ENCODE measurements at places on chromosomes 1 and 21. TPM values are rescaled to one million over a fixed set of nuclear protein-coding genes. Genes with fewer than 3 reads are reported as not detected.

- DNase-seq = no peak
Observed at GRCh38 chr1:54403808-54404261, 2.4 kb downstream of the SSBP3 start.

OR2AK2 gene
- not detected for total RNA-seq

- no peak for DNase-seq
Observed at GRCh38 chr1:230195199-230195598, 128.2 kb downstream of the GALNT2 start.

GRCh38 chr1:240310226-240310925, 218.7 kb downstream of the FMN2 start:
- DNase-seq = no peak

DNA sequence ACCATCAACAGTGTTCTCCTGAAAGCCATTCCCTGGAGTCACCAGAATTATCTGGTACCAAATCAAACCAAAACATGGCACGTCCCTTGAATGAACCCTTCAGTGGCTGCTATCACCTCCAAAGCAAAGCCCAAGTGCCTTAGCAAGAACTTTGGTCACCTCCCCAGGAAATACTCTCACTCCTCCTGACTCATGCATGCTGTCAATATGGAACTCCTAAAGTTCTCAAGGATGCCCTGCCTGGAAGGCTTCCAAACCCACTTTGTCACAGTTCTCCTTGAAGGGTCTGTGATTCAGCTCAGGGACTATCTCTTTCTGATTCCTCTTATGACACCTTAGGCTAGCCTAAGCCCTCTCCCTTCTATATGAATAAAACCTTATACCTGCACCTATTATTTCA, 146.1 kb upstream of the RUNX1 start:
- no peak for DNase-seq

DNA sequence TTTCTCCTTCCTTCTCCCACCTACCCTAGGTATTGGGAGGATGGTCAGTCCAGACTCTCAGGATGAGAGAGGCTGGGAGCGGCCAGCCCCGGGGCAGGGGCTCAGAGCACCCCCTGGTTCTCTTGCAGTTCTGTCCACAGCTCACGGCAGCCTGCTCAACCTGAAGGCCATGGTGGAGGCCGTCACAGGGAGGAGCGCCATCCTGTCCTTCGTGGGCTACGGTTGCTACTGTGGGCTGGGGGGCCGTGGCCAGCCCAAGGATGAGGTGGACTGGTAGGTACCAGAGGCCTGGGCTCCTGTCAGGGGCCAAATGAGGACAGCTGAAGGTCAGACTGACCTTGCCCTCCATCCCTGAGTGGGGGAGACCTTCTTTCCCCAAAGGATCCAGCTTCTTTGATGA, 4.2 kb downstream of the PLA2G2F start:
- no peak for DNase-seq

GRCh38 chr1:229186373-229187056, 84.4 kb upstream of the RAB4A start:
- no peak for DNase-seq

- no peak for DNase-seq
Observed at GRCh38 chr1:85697895-85698294, 10.3 kb downstream of the ZNHIT6 start.

DNA sequence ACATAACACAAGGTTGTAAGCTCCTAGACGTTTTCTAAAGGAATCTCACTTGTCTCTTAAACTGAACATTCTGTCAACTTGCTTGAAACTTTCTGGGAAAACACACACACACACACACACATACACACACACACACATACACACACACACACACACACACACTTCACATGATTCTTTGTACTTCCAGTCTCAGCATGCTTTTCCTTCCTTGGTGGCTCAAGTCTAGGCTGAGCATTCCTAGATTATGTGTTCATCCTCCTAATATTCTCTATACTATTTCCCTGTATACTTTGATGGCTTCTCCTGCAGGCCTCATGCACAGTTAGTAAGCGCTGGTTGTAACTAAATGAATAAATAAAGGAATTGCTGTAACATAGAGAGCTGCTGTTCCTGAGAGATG, 372.1 kb downstream of the PTPRC start:
- DNase-seq = no peak

DNA sequence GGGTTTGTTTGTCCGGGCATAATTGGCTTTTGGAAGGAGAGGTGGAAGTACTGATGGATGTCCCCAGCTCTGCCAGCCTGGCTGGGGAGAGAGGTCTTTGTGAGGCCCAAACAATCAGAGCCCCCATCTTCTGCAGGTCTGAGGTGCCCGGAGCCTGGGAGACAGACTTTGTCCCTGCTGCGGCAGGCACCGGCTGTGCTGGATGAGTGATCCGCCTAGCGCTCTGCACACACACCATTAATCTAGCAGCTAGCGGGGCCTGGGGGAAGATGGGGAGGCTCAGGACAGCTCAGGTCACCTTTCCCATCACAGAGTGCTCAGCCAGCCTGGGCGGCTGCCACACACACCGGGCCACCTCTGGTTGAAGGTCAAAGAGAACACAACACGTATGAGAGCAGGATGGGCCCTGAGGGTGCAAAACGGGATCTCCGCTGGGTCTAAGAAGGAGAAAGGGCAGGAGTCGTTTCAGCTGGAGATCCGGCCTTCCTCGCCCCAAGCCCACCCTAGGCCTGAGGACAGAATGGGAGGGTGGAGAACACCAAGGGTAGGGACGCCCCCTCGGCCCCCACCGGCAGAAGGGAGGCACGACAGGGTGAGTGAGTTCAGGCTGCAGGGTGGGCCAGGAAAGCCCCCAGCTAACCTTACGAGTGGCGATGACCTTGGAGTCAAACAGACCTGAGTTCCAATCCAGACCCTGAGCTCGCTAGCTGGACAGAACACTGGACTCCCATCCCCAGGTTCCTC, 341.8 kb downstream of the NPHP4 start:
- no peak for DNase-seq

DNA sequence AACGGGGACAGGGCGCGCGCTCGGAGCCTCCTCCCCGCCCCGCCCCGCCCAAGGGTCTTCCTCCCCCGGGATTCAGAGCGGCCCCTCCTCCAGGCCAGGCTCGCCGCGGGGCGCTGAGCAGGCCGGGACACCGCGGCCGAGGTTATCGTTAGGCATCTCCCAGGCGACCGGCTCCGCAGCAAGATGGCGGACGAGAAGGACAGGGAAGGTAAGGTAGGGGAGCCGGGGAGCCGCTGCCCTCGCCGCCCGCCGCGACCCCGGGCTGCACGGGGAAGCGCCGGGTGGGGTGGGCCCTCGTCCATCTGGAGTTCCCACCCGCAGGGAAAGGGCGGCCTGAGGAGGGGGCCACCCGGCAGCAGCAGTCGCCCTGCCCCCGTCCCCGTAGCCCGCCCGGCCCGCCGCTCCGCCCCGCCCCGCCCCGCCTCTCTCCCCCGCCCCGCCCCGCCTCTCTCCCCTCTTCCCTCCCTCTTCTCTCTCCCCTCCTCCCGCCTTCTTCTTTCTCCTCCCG, 105.9 kb upstream of the HNRNPU start:
- no peak for DNase-seq

TCEA3 gene
- total RNA-seq = 29.6 TPM

RPE65 gene
- not detected for total RNA-seq

DNA sequence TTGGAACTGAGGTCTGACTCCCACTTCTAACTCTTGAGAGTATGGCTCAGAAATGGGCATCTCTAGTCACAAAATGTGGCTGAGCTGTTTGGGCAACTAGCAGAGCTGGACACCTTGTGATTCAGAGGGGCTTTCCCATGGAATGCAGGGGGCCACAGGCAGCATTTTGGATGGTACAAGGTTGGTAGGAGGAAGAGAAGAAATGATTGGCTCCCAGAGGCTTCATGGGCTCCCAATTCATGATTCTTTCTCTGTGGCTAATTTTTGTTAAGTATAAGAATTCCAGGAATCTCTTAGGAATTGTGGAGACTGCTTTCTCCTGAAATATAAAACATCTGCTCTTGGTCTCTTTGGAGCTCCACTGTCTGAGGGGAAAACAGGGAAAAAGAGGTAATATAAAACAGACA, 49.7 kb downstream of the PBX1 start:
- DNase-seq = no peak

DNA sequence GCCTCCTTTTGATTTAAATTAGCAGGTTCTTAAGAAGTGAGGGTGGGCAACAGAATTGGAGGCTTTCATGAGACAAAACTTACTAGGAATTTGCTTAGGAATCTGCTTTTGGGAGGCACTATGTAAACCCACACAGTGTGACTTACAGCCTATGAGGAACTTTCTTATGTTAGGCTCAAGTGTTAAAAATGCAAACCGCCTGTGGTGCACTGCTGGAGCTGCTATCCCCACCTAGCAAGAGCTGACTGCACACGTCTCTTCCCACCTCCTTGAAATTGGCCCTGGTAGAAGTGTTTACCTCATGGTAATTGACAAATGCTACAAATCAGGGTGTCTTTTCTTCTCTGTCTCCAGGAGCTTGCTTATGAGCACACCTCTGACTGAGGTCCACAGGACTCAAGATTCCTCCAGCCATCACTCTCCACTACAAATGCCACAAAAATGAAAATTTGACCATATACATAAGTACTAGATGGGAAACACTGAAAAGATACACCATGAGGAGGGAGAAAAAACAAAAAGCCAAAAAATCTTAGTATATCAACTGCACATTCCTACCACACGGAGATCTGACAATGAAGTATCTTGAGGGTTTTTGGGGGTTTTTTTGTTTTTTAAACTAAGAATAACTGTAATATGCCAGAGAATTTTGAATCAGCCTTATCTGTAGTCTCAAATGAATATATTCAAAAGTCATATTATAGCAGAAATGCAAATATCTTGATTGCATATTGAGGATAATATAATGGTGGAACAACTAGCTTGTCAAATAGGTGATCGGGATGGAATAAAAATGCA, 18.2 kb upstream of the NPL start:
- no peak for DNase-seq

GRCh38 chr1:154176337-154176736, 15.6 kb downstream of the TPM3 start:
- no peak for DNase-seq

GIPC2 gene
- total RNA-seq = 10.9 TPM

CR1L gene
- 30.9 TPM for total RNA-seq

DNA sequence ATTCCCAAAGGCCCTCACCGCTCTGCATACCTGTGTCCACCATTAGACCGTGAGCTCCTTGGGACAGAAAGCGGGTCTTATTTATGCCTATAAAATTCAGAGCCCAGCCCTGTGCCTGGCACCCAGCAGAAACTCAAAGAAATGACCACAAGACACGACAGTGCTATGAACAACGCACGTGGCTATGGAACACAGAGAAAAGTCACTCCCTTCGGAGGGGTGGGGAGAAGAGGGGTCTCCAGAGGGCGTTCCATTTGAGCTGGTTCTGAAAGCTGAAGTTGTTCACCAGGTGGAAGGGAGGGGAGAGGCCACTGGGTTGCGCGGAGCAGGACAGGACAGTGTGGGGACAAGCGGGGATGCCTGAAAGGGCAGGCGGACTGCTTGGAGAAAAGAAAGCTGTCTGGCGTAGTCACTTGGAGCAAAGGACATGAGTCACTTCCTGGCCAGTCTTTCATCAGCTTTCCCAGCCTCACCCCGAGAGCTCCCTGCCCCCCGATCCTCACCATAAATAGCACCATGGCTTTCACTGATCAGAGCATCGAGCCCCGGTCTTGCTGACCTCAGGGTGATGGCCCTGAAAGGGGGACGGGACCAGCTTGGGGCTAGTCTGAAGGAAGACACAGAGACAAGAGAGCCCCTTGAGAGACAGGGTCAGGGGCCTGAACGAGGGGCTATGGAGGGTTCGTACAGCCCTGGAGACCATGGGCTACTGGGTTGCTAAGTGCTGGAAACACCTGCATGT, 28.5 kb downstream of the ECE1 start:
- no peak for DNase-seq

DNA sequence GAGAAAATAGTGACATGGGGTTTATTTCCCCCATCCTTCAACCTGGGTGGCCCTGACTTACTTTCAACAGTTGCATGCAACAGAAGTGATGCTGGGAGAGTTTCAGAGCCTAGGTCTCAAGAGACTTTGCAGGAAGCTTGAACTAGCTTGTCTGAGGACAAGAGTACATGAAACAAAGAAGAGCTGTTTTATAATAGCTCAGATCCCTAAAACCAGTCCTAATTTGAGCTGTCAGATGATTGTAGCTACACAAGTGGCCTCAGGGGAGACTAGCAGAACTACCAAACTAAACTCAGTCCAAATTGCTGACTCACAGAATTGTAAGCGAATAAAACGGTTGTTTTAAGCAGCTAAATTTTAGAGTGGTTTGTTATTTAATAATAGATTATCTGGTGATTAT, 17.1 kb downstream of the RC3H1 start:
- no peak for DNase-seq

GRCh38 chr1:225448146-225448805, 20.4 kb upstream of the LBR start:
- no peak for DNase-seq

DNA sequence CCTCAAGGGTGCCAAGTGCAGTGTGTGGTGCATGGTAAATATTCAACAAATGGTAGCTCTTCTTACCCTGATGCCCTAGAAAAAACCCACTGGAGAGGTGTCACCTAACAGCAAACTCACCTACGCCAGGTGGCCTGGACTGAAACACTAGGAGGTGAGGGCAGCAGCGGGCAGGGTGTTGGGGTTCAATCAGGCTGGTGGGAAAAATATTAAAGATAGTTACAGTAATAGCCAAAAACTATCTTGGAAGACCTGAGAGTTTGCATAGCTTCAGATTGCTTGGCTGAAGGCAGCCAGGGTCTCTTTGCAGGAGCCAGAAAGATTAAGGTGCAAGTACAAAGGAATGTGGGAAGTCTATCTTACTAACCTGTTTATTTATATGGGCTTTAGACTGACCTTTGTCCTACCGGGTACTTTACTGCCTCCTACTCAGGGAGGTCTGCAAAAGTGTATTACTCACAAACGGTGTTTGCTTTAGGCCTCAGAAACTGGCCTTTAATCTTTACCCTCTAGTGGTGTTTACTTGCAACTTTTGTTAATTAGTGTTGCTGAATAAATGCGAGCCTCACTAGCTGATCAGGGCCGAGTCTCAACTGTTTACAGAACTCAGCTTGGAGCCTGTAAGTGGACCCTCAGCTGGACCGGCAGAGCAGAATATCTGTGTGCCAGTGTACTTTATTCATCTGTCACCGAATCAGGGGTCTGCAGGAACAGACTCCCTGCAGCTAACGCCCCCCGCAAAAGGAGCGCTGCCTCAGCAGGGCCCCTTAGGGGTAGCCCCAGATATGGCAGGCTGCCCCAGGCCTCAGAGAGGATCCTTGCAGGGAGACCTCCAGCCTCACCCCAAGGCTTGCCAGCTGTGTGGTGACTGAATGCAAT, 63.9 kb downstream of the SYF2 start:
- no peak for DNase-seq

GRCh38 chr21:38486706-38487105, 11.6 kb downstream of the ERG start:
- DNase-seq = no peak

GRCh38 chr1:217524787-217525520, 105.9 kb downstream of the GPATCH2 start:
- DNase-seq = peak; percentile 47

DNA sequence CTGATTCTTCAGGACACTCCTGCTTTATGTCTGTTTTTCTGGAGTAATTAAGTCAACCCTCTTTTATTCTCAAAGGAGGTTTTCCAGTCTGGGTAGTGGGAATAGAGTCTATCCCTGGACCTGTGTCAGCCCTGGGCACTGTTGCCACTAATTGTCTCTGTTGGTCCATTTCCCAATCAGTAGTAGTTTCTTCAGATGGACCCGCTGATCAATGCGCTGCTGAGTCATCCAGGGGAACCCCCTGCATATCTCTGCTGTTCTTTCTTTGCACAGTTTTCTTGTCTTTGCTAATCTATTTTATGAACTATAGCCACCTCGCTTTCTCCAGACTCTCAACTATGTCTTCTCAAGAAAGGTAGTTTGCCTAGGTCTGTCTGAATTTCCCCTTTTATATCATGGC, 82.5 kb downstream of the TNNI3K start:
- no peak for DNase-seq

DIO1 gene
- total RNA-seq = 36.5 TPM

GRCh38 chr21:38834725-38835124, 29.0 kb downstream of the ETS2 start:
- no peak for DNase-seq

Data from liver (tissue), 10 donors.